ENCODE measurements at places on chromosomes 6 and 20.

- DNase-seq = no peak
Observed at GRCh38 chr6:125169522-125169921, 15.9 kb downstream of the TPD52L1 start.

DNA sequence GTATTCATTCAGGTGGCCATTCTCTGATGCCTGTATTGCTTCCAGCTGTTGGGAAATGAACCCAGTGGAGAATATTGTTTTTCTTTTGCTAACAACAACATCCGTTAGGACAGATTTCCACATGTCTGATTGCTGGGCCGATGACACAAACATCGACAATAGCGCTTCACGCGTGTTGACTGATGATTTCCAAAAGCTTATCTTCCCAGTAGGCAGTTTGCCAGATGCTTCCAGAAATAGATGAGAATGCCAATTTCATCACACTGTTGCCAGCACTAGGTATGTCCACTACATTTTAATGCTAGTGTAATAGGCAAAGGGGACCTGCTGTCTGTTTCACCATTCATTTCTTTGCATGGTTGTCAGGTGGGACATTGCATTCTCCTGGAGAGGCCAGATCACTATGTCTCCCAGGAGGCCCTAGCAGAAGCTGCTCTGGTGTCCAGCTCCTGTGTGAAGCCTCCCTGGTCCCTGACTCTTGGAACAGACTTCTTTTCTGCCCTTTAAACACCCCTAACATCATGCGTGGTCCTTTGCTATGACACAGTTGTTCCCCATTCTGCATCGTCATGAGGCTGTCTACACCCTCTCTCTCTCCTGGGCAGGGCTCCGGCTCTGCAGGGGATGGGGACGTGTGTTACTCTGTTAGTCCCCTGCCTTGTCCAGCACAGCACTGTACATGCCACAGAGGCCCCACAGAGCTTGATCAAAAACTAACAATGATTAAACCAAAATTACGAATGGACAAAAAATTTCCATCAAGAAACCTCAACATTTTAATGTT, 181.6 kb downstream of the CDH26 start:
- DNase-seq = no peak

- no peak for DNase-seq
Observed at GRCh38 chr20:53048387-53048786, 76.2 kb downstream of the TSHZ2 start.

GRCh38 chr6:105886066-105886813, 199.9 kb upstream of the PRDM1 start:
- no peak for DNase-seq

- peak; percentile 36 for DNase-seq
Observed at GRCh38 chr6:139373154-139373927, 1.1 kb downstream of the CITED2 start.

DNA sequence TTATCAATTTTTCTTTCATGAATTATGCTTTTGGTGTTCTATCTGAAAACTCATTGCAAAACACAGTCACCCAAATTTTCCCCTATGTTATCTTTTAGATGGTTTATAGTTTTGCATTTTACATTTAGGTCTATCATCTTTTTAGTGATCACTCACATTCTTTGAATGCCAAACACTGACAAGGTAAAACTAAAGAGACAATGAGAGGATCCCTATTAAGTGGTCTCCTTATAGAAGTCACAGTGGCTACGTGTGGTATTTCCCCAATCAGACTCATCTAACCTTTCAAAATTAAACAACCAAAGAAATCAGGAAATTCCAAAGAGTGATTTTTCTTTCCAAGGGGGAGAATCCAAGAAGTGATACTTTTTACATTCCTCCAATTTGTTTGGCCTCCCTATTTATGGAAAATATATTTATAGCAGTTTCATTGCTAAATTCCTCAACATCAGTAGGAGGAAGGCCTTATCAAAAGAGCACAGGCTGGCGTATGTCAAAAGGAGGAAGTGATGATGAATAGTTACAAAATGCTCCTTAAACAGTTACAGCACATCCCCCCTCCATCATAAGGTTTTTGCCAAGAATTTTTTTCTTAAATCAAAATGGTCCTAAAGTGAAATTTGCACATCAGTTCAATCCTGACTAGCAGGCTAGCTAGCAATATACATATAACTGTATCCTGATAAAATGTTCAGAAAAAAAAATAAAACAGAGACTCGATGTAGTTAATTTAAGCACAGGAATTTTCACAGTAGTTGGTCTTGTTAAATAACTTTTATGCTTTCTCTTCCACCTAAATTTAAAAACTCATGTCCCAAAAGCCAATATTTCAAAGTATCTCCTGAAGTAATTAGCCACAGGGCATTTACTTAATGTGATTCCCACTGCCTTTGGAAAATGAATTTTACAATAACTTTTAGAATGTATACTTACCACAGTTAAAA, 76.2 kb upstream of the IPCEF1 start:
- DNase-seq = peak; percentile 90

- no peak for DNase-seq
Observed at GRCh38 chr20:63081831-63082230, 75.1 kb upstream of the BHLHE23 start.

- DNase-seq = peak; percentile 15
Observed at GRCh38 chr6:119119989-119120388, 41.5 kb upstream of the FAM184A start.

GRCh38 chr6:133631421-133631820, 257.5 kb upstream of the TCF21 start:
- no peak for DNase-seq

DNA sequence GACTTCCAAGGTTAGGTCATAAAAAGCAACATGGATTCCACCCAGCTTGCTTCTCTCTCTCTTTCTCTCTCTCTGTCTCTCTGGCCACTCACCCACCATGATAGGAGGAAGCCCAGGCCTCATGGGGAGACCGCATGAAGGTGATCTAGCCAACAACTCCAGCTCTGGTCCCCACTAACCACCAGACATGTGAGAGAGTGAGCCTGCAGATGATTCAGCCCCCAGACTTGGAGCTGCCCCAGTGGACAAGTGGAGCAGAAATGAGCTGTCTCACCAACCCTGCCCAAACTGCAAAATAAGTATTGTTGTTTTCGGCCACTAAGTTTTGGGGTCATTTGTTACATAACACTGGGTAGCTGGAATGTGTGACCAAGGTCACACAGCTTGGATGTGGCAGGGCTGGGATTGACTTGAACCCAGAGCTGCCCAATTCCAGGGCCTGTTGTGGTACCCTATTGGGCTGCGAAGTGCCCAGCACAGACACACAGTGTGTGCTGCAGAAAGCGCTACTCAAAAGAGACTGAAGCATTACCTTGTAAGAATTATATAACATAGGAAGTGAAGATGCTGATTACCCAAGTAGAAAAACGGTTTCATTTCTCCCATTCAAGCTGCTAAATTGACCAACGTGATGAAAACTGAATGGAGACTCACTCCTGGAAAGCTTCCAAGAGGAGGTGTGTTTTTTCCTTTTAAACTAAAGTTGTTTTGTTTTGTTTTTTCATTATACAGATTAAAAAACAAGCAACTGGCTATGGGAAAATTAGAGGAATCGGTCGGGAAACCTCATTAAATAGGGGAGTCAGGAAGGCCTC, 9.1 kb upstream of the TLDC2 start:
- no peak for DNase-seq

DNA sequence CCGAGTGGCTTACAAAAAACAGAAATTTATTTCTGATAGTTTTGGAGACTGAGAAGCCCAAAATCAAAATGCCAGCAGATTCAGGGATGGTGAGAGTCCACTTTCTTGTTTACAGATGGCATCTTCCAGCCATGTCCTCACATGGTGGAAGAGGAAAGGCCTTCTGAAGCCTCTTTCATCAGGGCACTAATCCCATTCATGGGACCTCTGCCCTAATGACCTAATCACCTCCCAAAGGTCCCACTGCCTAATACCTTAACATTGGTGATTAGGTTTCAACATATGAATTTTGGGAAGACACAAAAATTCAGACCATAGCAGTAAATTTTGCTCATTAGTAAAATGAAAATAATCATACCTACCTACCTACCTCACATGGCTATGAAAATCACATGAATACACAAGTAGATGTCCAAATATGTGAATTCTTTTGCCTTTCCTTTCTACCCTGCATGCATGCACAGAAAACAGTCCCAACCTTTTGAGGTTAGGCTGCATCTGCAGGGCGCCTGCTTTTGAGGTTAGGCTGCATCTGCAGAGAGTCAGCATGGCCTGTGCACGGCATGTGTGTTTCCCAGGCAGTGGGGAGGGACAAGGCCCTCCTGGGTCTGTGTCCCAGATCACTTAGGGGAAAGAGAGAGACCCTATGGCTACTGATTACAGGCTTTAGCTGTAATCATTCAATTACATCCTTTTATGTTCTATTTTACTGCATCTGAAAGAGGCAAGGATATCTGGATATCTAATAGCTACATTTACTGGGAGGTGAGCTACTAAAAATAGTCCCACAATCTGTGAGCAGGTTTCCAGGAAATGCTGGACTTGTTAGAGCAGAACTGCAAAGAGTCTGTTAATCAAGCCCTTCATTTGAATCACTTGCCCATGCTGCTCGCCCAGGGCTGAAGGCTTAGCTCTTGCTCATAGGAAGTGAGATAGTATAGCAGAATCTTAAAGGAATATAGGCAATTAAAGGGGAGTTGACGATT, 497.7 kb upstream of the MARCKS start:
- DNase-seq = no peak

GRCh38 chr20:41467220-41467619, 100.6 kb upstream of the EMILIN3 start:
- no peak for DNase-seq

DNA sequence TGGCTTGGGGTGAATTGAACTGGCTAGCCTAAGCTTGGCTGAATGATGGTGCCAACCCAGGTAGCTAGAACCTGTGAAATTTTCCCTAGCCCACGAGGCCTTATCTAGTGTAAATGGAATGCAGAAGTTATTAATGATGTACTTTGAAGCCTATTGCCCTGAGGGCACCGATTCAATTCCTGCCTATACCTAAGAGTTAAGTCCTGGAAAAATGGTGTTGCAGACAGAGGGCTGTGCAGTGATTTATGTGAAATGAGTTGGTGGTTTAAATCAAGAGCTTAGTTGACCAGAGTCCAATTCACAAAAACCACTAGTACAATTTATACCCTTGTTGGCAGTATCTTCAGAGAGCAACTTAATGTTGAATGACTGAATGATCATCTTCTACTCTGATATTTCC, 373.8 kb upstream of the JAG1 start:
- no peak for DNase-seq

DNA sequence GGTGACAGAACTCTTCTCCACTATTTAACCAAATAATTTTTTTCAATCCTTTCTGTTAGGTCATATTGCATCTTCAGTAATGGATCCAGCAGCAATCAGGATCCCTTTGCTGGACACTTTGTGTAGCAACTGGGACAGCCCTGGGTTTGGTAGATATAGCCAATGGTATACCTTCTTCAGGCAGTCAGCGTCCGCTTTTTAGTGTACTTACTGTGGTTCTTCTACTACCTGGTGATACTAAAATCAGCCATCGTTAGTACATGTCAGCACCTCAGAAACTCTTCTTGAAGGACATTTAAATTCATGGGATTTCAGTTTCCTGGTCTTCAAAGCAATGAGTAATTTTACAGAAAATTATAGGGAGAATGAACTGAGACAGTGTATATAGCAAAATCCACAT, 93.5 kb downstream of the ADGRG6 start:
- no peak for DNase-seq

DNA sequence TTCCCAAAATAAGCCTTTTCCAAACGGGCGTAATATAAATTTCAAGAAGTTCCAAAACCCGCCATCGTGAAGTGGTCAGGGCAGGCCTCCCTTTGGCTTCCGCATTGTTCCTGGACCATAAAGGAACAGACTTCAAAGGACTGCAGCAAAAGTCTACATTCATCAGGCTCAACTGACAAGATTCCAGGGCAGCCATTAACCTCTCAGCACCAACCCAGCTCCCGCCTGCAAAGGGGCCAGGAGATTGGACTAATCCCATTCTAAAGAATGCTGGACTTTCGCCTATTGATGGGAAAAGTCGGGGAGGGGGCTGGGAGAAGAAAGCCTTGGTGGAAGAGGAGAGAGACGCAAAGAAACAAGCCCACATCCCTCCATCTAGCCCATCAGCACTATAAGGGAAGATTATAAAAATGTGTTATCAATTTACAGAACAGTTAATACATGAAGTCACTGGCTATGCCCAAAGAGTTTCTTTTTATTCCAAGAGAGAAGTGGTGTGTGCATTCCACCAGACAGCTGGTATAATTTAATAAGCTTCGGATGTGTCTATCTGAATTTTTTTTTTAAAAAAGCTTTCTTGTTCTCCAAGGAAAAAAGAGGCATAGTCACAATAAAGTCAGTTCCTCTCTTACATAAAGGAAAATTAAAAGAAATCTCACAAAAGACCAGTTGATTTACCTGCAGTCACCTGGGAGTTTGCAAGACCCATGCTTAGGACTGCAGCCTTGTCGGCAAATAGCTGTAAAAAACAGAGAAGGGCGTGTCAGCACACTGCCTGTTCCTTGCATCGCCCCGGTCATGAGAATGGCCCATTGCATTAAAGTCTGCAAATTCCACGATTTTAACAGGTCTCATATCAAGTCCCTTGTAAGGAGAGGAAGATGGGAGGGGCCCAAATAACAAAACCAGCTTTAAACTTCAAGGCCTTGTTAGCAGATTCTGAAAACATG, 17.8 kb downstream of the JAG1 start:
- DNase-seq = no peak

GRCh38 chr6:28789553-28790083, 134.2 kb downstream of the TRIM27 start:
- peak; percentile 73 for DNase-seq

- no peak for DNase-seq
Observed at GRCh38 chr6:83270971-83271719, 78.0 kb downstream of the RWDD2A start.

- DNase-seq = no peak
Observed at GRCh38 chr6:155224618-155225017, 39.2 kb upstream of the CLDN20 start.

DNA sequence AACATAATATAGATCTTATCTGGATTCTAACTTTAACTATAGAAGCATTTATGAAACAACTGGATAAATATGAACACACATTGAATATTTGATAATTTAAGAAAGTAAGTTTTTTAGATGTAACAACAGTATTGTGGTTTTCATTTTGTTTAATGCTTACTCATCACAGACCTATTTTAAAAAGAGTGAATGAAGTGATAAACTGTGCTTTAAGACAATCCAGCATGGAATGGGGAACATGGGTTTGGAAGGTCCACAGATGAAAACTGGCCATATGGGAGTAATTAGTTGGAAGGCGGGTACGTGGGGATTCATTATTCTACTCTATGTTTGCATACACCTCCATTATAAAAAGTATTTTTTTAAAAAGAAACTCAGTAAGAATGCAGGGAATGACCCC, 21.2 kb downstream of the EPB41L2 start:
- DNase-seq = no peak

DNA sequence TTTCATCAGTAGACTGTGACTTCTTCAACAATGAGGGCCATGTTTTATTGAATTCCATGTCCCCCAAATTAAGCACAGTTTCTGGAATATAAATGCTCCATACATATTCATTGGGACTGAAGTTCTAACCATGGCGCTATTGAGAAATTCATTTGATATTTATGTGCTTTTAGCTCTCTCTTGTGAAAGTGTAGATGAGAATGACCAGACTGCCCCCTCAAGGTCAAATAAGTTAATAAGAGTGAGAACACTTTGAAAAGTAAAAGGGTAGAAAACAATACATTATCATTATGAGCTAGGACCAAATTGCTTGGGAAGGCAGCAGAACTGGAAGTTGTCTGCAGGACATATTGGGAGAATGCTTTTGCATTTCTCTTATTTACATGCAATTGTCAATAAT, 597.9 kb downstream of the EPM2A start:
- DNase-seq = peak; percentile 3

All from Kasumi-1 (cell line).